ENCODE measurements at places on chromosomes 2 and 18.

DNA sequence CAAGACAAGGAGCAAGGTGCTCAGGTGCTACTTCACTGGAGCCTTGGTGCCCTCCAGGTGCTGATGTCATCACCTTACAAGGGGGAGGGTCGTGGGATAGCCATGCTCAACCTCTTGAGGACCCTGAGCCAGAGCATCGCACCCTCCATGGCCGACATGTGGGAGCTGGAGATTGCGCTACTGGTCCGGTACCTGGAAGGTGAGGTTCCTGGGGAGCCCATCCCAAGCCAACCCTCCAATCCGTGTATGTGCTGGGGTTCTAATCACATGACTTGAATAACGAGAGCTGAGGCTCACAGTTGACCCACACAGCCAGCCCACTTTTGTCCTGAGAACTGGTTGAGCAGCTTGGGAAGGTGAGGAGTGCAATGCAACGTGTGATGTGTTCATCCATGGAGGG is 25.9 kb downstream of the MROH2A start:
- DNase-seq, result no peak

DNA sequence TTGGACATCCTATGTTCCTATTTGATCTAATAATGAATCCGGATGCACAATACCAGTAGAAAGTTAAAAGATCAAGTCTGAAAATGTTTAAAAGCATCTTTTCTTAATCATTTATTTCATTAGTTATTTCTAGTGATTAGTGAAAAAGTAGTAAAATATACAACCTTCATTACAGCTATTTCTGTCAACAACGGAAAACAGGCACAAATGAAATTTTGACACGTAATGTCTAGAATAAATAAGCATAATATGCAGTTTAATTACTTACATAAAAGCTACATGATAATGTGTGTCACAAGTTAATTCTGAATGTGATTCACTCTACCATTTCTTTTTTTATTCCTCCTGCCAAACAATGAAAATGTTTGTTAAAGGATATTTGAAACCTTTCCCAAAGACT is 216.1 kb downstream of the MYCN start:
- DNase-seq, result no peak

DNA sequence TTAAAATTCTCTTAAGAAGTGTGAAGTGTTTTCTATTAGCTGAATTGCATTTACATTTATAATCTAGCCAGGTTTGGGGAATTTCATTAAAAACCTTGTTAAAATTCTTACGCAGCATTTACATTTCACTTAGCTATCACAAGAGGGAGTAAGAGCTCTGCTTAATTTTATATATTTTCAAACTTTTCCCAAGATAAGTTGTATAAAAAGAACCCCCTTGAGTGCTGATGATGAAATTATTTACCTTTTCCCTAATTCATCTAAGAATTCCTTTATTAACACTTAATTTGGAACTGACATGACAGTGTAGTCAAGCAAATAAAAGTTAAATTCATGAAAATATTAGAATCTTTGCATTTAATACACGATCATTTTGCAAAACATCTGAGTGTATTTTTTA is 54.2 kb upstream of the ZSWIM2 start:
- no peak for DNase-seq

DNA sequence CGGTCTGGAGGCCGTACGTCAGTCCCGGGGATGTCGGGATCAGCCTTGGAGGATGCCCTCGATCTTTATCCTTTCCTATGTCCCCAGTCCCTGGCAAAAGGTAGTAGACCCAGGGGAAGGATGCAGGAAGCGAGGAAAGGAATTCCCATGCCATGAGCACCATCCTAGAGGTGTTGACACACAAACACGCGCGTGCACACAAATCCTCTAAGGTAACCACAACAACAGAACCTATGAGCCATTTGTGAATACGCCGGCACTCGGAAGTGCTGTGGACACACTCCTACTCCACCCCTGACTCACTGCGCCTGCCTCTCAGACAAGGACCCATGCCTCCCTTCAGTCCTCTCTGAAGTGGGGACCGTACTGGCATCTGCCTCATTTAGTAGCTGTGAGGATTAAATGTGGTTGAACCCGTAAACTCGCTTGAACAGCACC is 11.3 kb upstream of the MLPH start:
- peak; percentile 7 for DNase-seq

GRCh38 chr2:223262946-223263345 is 211.0 kb downstream of the KCNE4 start:
- DNase-seq, result no peak

DNA sequence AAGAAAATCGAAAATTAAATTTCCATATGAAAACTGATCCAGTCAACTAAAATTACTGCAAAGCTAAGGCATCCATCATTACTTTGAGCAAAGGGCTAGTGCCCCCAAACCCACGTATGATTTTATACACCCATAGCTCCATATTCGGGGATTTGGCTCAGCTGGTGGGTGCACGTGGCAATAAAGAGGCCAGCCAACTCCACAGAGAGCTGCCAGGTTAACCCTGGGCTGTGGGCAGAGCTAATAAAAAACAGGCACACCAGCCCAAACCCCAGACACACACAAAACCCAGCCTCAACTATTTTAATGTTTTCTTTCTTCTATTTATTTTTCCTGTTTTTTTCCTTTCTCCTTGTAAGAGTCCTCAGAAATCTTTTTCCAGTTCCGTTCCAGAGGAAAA is 151.3 kb upstream of the SOX11 start:
- no peak for DNase-seq

DNA sequence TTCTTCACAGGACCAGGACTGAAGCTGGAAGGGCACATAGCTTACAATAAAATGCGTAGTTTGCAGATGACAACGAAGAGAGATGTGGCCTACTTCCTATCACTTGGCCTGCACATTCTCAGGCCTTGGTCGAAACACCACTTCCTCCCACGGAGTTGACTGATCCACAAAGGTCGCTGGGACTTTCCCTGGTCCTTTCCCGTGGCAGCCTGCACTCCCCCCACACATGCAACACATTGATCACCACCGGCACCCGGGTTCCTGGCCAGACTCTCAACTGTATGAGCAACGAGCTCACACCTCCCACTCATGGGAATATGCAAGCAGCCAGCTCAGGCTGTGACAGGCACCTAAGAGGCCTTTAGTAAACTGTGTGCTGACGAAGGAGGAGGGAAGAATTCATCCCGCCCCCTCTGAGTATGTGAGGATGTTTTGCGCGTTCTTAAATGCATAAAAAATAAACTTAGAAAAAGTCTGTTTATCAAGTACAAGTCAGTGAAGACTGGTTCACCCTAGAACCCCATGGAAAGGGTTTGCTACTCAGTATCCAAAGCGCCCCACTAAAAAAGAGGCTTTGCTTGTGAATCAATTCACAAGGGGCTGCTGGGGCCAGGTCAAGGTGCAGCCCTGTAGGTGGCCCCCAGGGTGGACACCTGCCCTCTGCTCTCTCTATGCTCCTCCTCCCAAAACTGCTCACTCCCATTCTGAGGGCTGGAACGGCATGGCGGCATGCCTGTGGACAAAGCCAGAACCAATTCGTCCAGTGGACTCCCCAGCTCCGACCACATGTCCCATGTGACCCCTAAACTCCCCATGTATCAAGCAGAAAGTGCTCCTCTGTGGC is 154.3 kb downstream of the EIPR1 start:
- DNase-seq, result peak; percentile 75

GRCh38 chr2:375270-375955 is 87.5 kb upstream of the ALKAL2 start:
- DNase-seq, result no peak

DNA sequence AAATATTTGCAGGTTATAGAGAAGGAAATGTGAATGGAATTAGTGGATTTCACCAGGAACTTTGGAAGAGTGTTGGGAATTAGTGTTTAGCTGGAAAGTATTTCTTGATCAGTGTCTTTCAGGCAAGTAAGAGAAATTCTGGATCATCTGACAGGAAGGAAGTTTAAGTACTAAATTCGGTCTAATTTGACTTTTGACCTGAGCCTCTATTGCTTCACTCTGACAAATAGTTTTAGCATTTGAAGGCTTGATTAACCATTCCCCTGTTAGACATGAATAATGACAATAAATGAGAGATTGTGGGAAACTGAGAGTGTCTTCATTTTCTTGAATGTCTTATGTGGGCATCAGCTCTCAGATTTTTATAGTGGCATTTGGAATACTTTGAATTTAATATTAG is 16.0 kb downstream of the CCNT2 start:
- no peak for DNase-seq

- DNase-seq, result no peak
Measured at GRCh38 chr2:203748331-203749126, 42.1 kb downstream of the CD28 start.

DNA sequence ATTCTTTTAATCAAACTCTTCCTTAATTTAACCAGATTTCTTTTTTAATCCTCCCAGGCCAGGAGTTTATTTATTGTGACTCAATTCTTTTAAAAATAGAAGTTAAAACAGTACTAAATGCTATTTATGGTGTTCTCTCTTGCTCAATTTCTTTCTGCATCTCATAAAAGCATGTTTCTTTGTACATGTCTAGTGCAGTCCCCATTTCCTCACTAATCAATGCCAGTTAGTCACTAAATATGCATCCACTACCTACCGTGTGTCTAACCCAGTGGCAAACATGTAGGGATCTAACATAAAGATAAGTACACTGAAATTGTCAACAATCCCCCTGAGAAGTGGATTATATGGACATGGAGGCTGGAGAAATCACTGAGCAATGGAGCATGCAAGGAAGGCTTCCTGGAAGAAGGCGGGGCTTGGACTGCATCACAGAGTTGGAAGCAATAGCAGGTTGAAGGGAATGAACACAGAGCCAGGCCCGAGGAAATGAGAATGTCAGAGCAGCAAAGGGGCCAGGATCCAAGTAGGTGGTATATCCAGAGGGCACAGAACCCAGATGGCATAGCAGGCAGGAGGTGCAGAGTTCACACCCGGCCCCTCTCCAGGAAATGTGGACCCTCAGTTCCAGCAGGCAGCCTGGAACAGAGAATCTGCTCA is 105.3 kb upstream of the FOSL2 start:
- no peak for DNase-seq

GRCh38 chr18:28167835-28168349 is 9.0 kb downstream of the CDH2 start:
- DNase-seq, result no peak

DNA sequence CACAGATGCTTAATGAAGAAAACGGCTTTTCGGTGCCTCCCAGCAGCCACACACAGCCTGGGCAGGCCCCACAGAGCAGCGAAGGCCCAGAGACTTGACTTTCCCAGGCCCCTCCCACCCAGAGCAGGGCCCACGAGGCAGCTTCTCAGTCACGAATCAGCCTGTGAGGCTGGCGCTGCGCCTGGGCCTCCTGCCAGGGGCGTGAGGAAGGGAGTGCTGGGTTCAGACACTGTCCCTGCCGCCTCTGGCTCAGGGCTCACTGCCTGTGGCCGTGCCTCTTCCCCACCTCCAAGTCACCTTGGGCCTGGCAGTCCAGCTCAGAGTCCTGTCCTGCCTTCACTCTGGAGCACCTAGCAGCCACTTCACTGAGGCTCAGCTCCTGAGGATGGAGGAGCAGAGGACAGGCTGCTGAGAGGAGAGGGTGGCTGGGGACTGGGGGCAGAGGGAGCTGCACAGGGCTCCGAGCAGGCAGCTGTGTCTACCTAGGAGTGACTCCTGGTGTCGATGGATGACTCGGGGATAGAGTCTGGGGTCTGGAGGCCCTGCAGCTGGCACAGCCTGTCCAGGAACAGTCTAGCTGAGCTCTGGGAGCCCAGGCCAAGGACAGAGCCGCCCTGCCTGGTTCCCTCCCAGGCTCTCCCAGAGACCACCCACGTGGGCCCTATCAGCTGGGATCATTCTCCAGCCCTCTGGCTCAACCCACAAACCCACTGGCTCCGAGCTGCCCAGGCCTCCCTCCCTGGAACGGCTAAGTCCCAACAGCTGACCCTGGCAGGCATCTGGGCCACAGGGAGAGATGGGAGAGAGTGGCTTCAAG is 36.4 kb upstream of the FOSL2 start:
- peak; percentile 47 for DNase-seq

DNA sequence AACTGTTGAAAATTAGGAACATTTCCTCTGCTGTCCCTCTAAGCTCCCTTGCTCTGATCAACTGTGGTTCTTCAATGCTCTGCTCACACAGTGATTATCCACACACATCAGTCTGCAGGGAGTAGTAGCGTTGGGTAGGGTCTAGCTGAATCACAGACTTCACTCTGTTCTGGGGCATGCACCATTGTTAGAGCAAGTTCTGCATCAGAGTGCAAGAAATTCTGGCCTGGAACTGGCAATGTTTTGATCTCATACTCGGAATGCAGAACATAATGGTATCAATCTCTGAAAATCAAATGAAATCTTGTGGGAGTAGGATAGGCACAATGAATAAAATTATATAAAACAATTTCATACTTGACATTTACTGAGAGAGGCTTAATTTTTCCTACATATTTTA is 55.3 kb downstream of the HRH4 start:
- DNase-seq, result no peak

GRCh38 chr2:162301151-162301804 is 17.2 kb downstream of the IFIH1 start:
- DNase-seq, result peak; percentile 62

- DNase-seq, result no peak
Measured at GRCh38 chr18:34915046-34915445, 126.2 kb upstream of the MAPRE2 start.

GRCh38 chr18:79104137-79104536 is 34.9 kb downstream of the ATP9B start:
- no peak for DNase-seq

DNA sequence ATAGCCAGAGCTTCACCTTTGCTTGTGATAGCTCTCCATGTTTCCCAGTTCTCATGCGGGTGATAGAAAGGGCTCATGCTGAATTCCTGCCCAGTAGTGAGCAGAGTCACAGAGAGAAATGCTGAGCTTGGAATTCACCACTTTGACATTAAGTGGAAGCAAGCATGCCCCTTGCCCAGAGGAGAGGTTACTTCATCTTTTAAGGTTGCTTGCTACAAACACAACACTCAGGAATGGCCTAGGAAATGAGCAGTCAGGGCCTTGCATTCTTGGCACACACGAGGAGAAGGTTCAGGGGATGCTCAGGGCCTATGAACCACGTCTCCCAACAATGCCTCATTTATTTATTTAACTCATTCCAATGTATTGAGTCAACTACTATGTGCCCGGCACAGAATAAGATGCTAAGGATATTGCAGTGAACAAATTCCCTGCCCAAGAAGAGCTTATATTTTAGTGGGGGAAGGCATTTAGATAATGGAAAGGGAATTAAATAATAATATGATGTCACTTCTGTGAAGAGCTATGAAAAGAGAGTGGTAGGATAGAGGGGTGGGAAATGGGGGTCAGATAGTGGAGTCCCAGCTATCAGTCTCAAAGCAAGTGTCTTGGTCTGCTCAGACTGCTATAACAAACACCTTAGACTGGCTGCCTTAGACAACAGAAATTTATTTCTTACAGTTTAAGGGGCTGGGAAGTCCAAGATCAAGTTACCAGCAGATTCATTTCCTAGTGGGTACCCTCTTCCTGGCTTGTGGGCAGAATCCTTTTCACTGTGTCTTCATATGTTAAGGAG is 42.1 kb downstream of the DDX18 start:
- DNase-seq, result no peak

DNA sequence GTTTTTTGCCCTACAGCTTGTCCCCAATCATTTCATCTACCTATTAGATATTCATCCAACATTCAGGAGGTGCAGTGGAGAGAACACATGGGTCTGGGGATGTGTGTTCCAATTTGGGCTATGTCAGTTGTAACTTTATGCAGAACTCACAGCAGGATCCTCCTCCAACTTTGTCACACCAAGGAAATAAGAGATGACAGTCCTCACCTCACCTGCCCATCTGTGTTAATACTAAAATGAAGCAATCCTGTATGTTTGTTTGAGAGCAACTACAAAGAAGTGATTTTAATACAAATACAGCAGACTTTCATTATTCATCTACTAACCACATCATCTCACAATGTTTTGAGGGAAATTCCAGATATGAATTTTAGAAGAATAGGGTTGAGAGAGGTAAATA is 126.7 kb downstream of the ARHGAP15 start:
- DNase-seq, result no peak

- DNase-seq, result peak; percentile 66
Measured at GRCh38 chr2:47907039-47907781, 912 bp upstream of the FBXO11 start.

Data from CD4-positive, alpha-beta T cell treated with Interleukin-1 beta for 1 hour (primary cell).